Right renal pelvis (tissue), 4 donors: ENCODE measurements at places on chromosomes 3 and 15. TPM values are rescaled to one million over a fixed set of nuclear protein-coding genes. Genes with fewer than 3 reads are reported as not detected.

GRCh38 chr15:82539691-82540054, 584 bp downstream of the RPS17 start:
- no peak for DNase-seq

The MYZAP gene
- polyA plus RNA-seq = 9.7 TPM

- DNase-seq = no peak
Measured at GRCh38 chr3:19272296-19272695, 124.0 kb downstream of the KCNH8 start.

The HACD3 gene
- polyA plus RNA-seq = 190 TPM

DNA sequence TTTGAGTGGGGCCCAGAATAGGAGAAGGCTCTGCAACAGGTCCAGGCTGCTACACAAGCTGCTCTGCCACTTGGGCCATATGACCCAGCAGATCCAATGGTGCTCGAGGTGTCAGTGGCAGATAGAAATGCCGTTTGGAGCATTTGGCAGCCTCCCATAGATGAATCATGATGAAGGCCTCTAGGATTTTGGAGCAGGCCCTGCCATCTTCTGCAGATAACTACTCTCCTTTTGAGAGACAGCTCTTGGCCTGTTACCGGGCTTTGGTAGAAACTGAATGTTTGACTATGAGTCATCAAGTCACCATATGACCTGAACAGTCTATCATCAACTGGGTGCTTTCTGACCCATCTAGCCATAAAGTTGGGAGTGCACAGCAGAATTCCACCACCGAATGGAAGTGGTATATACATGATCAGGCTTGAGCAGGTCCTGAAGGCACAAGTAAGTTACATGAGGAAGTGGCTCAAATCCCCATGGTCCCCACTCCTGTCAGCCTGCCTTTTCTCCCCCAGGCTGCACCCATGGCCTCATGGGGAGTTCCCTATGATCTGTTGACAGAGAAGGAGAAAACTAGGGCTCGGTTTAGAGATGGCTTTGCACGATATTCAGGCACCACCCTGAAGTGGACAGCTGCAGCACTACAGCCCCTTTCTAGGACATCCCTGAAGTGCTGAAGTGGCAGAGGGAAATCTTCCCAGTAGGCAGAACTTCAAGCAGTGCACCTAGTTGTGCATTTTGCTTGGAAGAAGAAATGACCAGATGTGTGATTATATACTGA, 971.4 kb downstream of the MCTP2 start:
- no peak for DNase-seq

DNA sequence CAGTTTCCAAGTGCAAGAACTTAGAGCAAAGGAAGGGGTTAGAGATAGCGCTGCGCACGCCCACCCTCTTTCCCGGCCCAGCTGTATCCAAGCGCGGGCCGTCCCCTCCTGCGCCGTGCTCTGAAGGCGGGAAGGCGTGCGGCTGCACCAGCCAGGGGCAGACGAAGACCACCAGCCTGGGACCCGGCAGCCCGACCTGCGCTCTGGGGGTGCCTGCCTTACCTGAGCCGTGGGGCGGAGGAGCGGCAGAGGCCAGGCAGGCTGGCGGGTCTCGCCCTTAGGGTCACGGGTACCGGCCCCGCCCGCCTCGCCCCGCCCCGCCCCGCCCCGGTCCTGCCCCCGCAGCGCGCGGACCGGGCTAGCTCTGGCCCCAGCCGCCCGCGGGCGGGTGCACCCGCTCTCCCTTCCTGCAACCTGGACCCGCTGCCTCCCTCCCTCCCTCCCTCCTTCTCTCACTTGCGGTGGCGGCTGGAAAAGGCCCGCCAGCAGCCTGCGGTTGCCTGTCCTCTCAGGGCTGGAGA, at the start of gene WDR72:
Gene WDR72, minus strand, starts transcription at position 253 of the 521 bp plus-strand sequence. CDS start 26,514 bp downstream, outside the sequence.
- peak; percentile 12 for DNase-seq

The RPL22L1 gene
- 61.2 TPM for polyA plus RNA-seq

DNA sequence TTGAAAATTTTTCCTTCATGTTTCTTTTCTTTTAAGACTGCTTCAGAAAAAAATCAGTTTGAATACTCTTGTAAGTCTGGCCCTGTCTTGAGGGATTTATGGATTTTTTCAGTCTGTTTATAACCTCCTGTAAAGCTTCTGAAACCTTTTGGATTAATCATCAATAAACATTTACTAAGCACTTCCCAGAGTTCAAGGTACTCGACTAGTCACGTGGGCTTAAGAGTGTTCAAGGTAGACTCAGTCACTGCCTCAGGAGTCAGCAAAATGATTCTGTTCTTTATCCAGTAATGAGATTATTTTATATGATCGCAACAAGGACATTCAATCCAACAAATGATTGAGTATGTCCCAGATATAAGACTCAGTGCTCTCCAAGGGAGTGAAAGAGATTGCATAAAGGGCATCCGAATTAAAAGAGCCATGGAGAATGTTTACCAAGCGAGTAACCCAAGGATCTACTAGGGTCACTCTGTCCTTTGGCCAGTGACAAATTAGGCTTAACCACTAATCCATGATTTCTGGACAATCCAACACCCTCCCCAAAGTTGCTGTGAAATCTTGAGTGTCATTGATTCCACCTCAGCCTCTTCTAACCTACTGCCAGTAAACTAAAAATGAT, 726.6 kb upstream of the NAALADL2 start:
- no peak for DNase-seq

DNA sequence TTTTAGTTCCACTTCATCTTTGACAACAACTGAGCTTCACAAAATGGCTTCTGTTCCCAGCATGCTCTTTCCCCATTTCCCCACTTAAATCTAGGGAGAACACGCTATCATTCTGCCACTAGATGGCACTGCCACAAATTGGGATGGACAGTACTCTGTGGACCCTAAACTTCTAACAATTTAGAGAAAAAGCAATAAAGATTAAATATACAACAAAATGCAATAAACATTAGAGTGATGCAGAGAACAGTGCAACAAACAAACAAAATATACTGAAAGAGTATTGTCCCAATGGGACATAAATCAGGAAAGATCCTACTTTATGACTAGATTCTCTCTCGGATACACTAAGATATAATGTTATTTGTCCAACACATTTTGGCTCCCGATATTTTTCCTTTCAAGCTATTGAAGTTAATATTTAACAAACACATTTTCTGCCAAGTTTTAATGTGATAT, 169.7 kb upstream of the TMCO5A start:
- DNase-seq = peak; percentile 7

- DNase-seq = no peak
Measured at GRCh38 chr15:47283246-47283645, 434.1 kb upstream of the SEMA6D start.

DNA sequence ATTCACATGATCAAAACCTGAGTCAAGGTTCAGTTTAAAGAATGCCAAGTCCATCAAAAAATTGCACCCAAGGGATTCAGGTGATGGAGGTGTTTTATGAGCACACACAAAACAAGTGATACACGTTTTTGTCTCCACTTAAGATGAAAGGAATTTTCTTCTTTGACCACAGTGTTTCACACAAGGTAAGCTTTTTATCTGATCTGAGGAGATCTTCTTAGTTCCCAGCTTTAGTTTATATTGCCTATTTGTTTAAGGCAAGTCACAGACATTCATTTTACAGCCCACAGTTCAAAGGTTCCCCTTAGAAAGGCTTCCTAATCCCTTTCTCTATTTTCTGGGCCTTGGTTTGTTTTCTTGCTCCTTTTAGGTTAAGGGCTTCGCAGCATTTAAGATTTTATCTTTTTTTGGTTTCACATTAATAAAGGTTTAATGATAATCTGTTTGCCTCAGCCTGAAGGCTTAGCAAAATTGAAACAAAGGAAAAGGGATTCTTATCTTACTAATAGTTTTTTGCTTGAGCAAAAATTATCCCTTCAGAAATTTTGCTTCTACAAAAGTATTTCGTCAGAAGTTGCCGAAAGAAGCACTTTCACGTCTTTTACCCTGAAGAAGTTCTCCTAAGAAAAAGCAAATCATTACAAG, 420.5 kb upstream of the NAALADL2 start:
- no peak for DNase-seq

DNA sequence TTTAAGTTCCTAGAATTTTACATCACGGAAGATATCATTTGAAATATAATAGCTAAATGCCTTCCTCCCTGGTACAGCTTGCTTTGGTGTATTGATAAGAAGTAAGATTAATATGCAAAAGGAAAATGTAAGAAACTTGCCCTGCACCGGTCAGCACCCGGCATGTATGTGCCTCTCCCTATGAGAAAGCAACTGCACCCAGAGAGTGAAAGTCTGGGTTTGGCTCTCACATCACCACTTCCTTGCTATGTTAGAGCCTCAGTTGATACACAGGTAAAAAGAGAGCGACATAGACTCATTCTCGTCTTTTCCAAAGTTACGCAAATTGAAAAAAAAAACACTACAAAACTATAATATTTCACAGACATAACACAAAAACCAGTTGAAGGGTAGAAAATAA, 96.7 kb downstream of the FOXP1 start:
- no peak for DNase-seq

The ZNF35 gene
- 10.3 TPM for polyA plus RNA-seq

The CD96 gene
- 2.3 TPM for polyA plus RNA-seq

DNA sequence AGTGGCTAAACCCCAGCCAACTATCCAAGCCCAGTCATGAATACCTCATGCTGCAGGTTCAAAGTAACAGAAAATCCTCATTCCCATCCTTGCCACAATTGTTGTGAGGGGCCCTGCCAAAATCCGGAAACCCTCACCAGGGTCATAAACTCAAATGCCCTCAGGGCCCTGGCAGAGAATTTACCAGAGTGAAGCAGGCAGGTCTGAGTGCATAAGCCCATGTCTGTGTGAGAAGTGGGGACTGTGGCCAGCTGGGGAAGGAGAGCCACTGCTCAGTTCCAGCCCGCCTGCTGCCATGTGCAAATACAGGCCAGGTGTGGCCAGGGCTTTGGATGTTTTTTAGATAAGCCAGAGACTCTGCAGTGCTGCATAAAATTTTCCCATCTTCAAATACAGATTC, 7.0 kb downstream of the CEP152 start:
- DNase-seq = no peak

The C15orf62 gene
- polyA plus RNA-seq = 2.0 TPM

DNA sequence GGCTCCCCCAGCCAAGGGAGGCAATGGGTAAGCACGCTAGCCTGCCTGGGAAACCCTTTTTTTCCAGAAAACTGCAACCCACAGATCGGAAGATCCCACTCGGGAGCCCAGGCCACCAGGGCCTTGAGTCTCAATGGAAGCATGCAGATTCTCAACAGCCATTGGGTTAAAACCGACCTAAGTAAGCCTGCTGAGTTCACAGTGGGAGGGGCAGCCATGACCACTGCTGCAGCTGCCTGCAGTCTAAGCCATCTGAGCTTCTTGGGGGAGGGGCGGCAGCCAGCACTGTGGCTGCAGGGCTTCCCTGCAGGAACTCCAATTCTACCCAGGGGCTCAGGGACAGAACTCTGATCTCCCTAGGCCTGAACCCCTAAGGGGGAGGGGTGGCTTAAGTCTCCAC, 82.0 kb downstream of the DPPA2 start:
- no peak for DNase-seq

DNA sequence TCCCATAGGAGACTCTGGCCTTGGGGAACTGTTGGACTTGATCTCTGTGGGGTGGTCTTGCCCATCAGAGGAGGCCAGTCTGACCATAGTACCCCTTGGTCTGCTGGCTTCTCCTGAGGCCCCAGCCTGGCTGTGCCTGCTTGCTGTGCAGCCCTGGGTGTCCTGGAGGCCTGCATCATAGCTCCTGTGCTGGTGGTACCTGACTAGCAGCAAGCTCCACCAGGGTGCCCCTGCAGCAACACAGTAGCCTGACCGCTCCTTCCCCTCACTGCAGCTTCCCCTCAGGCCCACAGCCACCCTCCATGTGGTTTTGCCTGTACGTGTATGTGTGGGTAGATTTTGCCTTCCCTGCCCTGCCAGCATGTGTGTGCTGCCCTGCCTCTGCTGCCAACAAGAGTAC, 85.6 kb upstream of the TTC14 start:
- DNase-seq = no peak

- no peak for DNase-seq
Measured at GRCh38 chr3:106004137-106004681, 135.4 kb upstream of the CBLB start.

DNA sequence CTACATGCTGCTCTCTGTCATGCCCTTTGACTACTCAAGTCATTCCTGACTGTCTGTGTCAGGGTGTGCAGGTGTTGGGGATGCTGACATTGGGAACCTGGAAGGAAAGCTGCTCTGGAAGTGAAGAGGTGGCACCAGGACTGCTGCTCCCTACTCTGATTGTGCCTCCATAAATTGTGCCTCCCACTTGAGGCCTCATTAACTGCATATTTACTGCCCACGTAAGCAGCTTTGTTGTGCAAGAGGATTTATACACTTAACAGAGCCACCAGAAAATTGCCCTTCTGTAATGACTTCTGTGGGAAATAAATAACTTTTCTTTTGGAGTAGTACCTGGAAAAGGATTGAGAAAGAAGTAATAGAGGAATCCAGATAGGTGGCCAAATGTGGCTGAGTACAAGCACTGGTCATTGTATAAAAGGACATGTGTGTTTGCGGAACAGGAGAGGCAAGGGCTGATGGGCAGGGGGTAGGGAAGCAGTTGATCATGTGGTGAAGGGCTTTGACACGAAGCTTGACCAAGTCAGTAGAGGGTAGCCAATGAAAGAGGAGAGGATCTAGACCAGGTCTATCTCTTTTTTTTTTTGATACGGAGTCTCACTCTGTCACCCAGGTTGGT, 24.8 kb downstream of the IL20RB start:
- peak; percentile 22 for DNase-seq

GRCh38 chr3:176919836-176920765, 277.2 kb downstream of the TBL1XR1 start:
- DNase-seq = no peak

- DNase-seq = no peak
Measured at GRCh38 chr3:98734306-98734705, 28.8 kb upstream of the ST3GAL6 start.

- no peak for DNase-seq
Measured at GRCh38 chr3:2934541-2934940, 175.6 kb downstream of the IL5RA start.

DNA sequence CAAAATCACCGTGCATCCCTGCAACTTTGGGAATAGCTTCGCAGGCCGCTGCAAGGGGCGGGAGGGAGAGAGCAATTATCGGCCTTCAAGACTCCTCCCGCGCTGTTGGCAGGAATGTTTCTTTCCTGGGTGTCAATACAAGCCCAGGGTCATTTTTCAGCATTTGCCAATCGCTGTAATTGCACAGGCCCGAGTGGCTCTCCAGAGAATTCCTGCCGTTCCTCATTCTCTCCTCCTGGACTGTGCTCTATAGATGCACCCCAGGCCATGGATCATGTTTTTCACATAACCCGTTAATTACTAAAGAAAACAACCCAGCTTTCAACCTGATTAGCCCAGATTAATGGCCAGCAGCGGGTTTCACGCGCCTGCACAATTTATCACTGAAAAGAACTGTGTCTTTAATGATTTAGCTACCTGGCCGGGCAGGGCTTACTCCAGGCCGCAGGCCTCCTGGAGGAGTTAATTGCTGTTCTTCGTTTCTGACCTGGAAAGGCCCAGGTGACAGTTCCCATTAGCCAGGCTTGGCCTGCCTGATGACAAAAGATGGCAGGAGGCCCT, 144.3 kb downstream of the OPA1 start:
- no peak for DNase-seq

GRCh38 chr3:129326138-129326537, 47.5 kb downstream of the HMCES start:
- DNase-seq = no peak
